ENCODE measurements at places on chromosomes 16 and 17.

GRCh38 chr16:79608976-79609375 lies 8.4 kb upstream of the MAF start:
- no peak for DNase-seq

DNA sequence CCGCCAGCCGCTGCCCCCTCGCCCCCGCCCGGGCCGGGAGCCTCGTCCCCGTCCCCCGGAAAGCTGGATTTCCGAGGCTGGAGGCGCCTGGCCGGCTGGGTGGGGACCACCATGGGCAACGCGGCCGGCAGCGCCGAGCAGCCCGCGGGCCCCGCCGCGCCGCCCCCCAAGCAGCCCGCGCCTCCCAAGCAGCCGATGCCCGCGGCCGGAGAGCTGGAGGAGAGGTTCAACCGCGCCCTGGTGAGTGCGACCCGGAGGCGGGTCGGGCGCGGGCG lies 266 bp downstream of the FMNL1 start:
- peak; percentile 65 for DNase-seq

- DNase-seq, result peak; percentile 76
Observed at GRCh38 chr17:4901648-4902344, 1.1 kb downstream of the CHRNE start.

DNA sequence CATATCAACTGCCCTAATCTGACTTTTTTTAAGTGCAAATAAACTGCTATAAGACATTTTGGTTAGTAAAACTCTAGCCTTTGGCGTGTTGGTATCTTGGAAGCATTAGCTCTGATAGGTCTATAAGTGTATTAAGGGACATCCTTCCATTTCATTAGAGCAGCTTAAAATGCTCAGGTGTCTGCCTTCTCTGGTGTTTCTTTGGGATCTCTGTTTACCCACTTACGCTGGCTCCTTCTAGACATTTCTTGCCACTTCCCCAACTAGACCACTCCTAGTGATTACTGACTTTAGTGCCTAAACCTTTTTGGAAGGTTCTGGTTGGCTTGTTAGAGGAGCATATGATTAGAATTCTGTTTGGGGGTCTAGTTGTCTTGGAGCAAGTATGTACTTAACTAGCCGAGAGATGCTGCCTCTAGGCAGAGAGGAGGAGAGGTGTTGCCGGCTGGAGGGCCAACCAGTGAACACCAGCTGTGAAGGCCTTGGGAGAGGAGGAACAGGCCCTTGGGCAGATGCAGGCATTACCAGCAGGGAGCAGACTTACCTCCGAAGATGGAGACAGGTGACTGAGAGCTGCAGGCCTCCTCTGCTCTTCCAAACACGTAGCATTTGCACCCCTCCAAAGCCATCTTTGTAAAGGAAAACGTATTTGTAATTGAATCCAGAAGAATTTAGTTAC lies 15.2 kb upstream of the CLEC18C start:
- peak; percentile 12 for DNase-seq

- DNase-seq, result no peak
Observed at GRCh38 chr17:16027708-16028584, 28.3 kb downstream of the TTC19 start.

DNA sequence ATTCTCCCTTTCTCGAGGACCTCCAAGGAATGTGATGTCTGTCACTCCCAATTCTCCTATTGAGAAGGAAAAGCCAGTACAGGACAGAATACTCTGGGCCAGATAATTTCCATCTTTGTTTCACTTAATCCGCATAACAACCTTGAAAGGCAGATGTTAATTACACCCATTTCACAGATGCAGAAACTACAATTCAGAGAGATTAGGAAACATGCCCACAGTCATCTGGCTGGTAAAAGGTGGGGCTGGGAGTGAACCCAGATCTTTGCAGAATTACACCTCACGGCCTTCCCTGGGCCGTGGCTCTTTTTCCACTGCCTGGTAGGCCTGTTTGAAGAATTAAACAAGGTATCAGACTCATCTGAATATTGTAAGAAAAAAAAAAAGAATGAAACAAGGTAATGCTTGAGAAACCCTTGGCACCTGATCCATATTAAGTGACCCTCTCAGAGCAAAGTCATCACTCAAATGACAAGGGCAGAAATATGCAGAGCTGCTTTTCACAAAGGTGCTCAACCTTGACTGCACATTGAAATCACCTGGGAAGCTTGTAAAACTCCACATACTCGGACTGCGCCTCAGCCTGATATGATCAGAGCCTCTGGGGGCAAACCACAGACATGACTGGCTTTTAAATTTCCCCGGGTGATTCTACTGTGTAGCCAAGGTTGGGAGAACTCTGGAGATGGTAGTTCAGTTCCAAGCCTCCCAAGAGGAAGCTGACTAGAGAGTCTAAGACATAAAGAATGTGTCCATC lies 16.6 kb upstream of the G6PC1 start:
- DNase-seq, result no peak

GRCh38 chr16:3576211-3576610 lies 992 bp downstream of the NLRC3 start:
- DNase-seq, result no peak

- no peak for DNase-seq
Observed at GRCh38 chr16:75758215-75758614, 31.9 kb upstream of the CPHXL start.

GRCh38 chr17:69448431-69449102 lies 34.1 kb downstream of the MAP2K6 start:
- DNase-seq, result peak; percentile 40

- peak; percentile 94 for DNase-seq
Observed at GRCh38 chr17:2400877-2401425, at the start of gene MNT. TSS of gene MNT (minus strand) at chr17:2401060. CDS start at chr17:2400712, 348 bp downstream.

- no peak for DNase-seq
Observed at GRCh38 chr17:62611292-62611691, 16.2 kb upstream of the MRC2 start.

DNA sequence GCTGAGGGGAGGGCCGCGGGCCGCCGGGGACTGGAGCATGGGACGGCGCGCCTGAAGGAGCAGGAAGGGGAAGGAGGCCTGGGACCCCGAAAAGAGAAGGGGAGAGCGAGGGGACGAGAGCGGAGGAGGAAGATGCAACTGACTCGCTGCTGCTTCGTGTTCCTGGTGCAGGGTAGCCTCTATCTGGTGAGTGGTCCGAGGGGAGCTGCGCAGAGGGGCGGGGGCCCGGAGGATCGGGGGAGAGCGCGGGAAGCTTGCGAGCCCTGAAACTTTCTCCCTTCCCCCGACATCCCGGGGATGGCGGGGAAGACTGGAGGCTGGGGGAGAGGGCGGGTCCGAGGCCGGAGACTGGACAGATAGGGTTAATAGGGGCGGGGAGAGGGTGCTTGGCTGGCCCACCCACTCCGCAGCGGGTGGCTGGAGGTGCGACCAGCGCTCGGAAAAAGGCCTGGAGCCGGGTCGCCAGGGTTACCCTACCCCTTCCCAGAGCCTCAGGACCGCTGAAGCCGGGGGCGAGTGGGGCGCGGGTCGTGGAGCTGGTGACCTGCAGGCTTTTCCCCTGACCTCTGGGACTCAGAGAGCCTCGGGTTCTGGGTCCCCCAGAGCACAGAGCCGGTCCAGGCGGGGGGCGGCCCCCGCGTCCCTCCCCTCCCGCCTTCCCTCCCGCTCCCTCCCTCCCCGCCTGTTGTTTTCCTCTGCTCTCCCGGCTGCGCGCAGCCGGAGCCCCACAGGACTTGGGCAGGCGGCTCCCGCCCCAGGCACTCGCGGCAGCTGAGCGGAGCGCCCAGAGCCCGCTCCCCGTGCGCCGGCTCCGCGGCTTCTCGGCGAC lies 631 bp downstream of the NXPH3 start:
- peak; percentile 93 for DNase-seq

DNA sequence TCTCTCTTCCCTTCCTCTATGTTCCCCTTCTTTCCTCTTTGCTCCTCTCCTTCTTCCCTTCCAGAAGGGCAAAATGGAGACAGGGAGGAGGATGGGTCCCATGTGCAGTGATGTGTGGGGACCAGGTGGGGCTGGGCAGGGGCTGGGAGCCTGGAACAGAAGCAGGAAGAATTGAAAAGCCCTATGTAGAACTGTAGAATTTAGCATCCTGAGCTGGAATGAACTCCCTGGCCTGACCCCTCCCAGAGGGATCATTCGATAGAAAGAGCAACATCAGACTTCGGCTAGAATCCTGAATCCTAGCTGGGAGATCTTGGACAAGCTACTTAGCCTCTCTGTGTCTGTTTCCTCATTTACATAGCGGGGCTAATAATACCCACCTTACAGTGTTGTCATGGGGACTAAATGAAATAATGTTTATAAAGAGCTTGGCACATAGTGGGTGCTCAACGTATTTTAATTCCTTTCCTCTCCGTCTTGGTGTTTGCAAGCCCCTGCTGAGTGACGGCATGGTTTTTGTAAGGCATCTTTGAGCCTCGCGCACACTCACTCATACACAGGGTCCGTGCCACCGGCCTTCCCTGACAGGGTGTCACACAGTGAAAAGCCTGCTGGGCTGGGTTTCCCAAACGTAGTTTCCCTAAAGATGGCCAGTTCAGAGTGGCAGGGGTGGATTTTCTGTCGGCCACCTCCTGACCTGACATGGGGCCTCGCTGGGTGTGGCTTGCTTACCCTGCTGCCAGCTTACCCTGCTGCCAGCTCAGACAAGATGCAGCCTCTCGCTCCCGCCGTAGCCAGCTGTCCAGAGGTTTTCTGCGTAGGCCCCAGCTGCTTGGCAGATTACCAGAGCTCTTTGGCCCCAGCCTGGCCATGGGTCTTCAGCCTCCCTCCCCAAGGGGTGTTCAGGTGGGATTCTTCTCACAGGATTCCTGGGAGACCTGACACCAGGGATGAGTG lies 6.1 kb upstream of the ARHGAP23 start:
- DNase-seq, result no peak

DNA sequence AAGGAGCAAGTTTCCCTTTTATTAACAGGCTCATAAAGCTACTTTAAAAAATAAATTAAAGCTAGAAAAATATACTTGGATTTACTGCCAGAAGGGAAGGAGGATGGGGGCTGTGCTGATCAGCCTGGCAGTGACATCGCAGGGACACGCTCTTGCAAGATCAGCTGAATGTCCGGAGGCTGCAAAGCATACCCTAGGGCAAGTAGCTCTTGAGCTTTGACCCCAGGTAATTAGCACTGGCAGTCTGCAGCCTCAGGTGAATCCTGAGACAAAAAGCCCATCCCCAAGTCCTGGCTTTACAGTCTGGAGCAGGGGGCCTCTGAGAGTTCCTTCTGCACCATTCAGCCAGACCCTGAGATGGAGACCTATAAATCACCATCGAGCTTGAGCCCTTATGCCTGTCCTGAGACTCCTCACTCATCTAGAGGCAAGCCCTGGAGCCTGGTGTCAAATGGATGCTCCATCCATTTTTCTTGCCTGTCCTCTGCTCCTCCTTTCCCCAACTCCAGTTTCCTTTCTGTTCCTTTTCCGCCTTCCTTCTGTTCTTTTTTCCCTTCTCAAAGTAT lies 131.7 kb downstream of the TMEM114 start:
- DNase-seq, result no peak

GRCh38 chr16:30541502-30542329 lies 7.1 kb upstream of the ZNF747 start:
- DNase-seq, result no peak

DNA sequence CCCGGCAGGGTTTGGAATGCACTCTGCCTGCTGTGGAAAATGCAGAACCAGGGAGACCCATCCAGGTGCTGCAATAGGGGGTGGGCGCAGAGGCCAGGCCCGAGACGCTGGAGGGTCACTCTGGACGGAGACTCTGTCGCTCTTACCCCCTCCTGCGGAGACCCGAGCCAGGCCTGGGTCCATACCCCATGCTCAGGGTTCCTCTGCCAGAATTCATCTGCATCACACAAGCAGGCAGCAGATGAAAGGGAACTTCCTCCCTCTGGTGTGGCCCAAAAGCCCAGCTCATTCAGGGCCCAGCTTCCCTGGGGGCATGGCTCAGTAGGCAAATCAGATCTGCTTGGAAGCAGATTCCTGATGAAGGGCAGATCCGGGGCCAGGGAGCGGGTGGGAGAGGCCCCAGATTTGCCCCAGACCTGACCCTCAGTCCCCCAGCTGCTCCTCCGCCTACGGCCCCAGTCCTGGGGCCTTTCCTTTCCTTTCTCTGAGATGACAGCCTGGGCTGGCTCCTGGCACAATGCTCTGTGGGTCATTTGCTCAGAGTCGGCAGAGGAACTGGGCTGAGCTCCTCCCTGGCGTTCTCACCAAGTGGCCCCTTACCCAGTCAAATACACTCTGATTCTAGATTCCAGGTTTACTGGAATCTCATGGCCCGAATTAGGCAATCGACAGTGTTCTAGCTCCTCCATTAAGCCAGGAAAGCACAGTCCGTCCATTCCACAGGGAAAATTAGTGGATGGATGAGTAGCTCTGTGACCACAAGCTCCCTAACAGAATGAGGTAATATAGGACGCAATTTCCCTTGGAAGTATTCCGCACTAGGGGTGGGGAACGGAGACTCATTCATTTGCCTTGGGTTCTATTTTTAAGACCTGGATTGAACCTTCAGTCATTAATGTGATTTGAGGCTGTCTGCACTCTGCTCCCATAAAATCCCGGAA lies 19.1 kb upstream of the RASD1 start:
- peak; percentile 76 for DNase-seq

DNA sequence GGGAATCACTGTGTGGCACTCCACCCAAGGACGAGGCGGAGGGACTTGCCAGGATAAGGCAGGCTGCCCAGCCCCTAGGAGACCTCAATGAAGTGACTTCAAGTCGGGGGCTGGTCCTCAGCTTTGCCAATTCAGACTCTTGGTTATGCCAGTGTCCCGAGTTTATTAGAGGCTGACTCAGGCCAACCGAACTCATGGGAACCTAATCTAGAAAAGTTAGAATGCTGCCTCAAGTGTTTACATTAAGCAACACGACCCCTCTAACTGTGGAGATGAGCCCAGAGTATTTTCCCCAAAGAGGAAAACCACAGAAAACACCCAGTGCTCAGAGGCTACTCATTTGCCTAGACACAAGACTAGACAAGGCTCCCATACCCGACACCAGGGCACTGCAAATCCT lies 1.1 kb upstream of the TEKT3 start:
- no peak for DNase-seq

DNA sequence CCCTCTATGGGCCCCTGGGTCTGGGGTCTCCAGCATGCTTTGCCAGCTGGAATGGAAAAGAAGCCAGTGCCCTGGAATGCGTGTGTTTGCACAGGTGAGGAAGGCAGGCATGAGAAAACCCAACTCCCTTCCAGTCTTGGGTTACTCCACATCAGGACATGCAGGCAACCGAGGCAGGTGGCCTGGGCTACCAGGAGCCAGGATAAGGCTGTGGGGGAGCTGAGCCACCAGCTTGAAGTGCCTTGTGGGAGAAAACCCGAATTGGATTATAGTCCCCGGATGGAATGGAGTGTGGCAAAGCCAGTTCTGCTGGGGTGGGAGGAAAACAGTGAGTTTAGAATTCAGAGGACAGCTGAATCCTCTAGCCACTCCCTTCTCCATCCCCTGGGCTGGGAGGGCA lies 7.2 kb downstream of the SRCIN1 start:
- DNase-seq, result peak; percentile 86

All from SK-N-SH (cell line).